ENCODE measurements at places on chromosomes 6 and 20.

- DNase-seq: no peak
Observed at GRCh38 chr6:49142421-49143151, 320.5 kb downstream of the MMUT start.

DNA sequence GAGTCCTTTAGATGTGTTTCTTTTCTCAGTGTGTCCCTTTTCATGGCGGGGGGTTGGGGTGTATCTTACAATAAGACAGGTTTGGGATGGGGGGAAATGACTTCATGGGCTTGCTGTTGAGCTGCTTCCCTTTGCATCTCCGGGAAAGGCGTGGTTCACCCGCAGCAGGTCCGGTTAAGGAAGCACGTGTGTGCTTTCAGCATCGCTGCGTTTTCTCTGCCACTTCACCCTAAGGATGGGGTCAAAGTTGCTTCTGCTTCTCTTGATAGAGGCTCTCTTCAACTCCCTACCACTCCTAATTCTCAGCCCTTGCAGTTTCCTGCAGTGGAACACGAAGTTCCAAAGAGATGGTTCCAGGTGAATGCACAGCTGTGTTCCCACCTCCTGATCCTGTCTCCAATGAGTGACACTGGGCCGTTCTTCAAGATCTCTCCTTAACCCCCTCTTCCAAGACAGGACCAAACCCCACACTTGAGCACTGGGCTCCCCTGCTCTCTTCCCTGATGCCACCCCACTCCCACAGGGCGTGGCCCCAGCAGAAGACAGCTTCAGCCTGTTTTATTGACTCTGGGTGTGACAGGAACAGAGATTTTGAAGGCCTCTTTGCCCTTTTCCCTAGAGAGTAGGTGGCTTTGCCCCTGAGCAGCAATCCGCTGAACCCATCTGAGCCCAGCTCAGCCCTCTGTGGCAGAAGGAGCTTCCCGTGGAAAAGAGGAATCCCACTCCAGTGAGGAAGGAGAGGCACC lies 85.2 kb downstream of the PLEKHG1 start:
- no peak for DNase-seq

- DNase-seq: no peak
Observed at GRCh38 chr20:41248368-41249024, 69.0 kb downstream of the ZHX3 start.

DNA sequence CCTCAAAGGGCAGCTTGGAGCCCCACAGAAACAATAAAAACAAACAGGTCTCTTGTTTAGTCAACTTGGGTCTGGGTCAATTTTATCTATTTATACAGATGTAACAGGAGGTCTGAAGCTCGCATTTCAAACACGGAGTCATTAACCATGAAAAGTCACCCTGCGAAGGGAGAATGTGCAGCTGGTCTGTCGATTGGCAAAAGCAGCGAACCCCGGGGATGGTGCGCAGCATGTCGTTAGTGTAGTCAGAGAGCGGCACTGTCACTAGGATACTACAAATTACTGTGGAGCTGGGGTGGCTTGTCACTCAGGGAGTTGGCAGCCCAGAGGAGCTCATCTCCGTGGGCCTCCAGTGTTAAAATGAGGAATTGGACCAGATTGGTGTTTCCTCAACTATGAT lies 190.4 kb upstream of the ARG1 start:
- DNase-seq: no peak

DNA sequence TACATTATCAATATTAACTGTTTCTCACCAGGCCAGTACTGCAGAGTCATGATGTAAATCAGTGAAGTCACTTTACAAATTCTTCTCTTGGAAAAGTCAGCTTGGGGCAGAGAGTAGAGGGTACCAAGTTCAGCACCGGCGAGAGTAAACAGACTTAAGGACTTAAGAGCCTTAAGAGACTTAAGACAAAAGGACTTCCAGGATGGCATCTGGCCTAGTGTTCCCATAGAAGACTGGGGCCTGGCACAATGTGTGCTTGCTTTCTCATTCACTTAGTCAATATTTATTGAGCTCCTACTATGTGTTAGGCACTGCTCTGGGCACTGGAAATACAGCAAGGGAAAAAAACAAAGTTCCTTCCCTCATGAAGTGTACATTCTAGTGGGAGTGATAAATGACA lies 1.4 kb upstream of the SNPH start:
- DNase-seq: no peak

GRCh38 chr6:138297761-138298298 lies 79.5 kb upstream of the PBOV1 start:
- no peak for DNase-seq

- DNase-seq: no peak
Observed at GRCh38 chr6:156281266-156281665, 495.9 kb upstream of the ARID1B start.

DNA sequence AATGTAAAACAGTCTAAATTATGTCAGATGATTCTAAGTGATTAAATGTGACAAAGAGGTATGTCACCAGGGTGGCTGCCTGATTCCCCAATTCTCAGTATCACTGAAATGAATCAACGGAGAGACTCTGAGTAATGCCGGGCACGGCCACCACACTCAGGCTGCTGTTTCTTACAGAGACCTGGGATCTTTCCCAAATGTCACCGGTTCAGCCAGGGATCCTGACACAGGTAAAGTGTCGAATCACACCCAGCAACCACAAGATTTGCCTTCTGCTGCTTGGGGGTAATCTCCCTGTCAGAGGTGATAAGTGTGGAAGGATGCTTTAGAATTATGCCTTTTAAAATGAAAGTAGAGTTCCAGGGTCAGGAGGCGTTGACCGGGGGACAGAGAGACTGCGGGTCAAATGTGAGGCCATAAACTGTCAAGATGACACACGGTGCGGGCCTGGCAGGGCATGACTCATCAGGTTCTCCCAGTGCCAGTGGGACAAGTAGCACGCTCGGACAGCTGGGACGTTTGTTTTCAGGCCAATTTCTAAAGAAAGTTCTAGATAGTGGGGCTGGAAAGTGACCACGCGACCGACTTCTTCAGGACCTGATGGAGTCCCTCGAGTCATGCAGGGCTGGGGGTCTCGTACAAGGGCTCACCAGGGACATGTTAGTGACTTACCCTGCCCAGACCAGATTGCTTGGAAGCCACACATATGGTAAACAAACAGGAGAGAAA lies 48.9 kb downstream of the PRDM1 start:
- DNase-seq: no peak

Data from T-helper 1 cell (primary cell).